ENCODE measurements at places on chromosomes 11 and 22. TPM values are rescaled to one million over a fixed set of nuclear protein-coding genes. Genes with fewer than 3 reads are reported as not detected.

DNA sequence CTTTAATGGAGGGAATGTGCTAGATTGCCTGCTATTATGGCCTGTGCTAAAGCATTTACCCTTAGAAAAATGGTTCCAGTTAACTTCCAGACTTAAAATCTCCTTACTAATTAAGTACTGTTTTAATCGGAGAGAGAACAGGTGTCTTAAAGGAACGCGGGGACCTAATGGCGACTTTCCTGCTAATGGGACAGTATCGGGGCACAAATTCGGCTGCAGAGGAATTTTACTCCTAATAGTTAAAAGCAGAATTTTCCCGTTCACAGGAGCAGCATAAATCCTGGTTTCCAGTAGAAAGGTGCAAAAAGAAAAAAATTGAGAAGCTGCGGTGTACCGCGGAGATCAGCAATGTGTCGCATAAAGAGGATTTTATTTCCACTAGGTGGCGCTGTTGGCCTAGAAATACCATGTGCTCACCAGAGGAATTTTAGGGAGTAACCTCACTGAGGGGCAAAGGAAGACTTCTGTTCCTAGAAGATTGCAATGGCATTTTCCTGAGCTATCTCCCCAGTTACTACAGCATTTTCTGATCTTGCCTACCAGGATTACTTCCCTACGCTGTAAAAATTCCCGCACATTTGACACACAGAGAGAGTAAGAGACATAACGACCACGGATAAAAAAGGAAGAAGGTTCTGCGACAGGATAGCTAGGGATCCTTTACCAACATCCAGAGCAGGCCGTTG, 44.5 kb downstream of the ZNF280B start:
- H3K4me1 ChIP-seq = no peaks in the 10 kb centered on the region
- H3K27ac ChIP-seq = no peak overlapping the region
- peaks cover 4% of the 10 kb centered on the region for H3K36me3 ChIP-seq
- peak; percentile 52 for DNase-seq
- H3K4me3 ChIP-seq = no peak overlapping the region

- H3K4me3 ChIP-seq = no peak overlapping the region
- DNase-seq = no peak
These were observed 6.3 kb downstream of the KCNJ1 start for GRCh38 chr11:128860571-128861361.

- no peak overlapping the region for H3K4me3 ChIP-seq
- no peaks in the 10 kb centered on the region for H3K27me3 ChIP-seq
- no peaks in the 10 kb centered on the region for H3K4me1 ChIP-seq
- H3K27ac ChIP-seq = no peak overlapping the region
These were observed 18.2 kb upstream of the OR10W1 start for GRCh38 chr11:58286249-58286648.

- no peak overlapping the region for H3K27ac ChIP-seq
- no peak overlapping the region for H3K4me3 ChIP-seq
- H3K36me3 ChIP-seq = peaks cover 27% of the 10 kb centered on the region
- peaks cover 15% of the 10 kb centered on the region for H3K4me1 ChIP-seq
- no peaks in the 10 kb centered on the region for H3K27me3 ChIP-seq
- no peak for DNase-seq
These were observed 10.0 kb downstream of the ARFGAP3 start for GRCh38 chr22:42847110-42847509.

GRCh38 chr11:27468209-27468994, 4.2 kb downstream of the LGR4 start:
- no peaks in the 10 kb centered on the region for H3K36me3 ChIP-seq
- no peak overlapping the region for H3K27ac ChIP-seq
- DNase-seq = no peak
- peaks cover 6% of the 10 kb centered on the region for H3K4me1 ChIP-seq

DNA sequence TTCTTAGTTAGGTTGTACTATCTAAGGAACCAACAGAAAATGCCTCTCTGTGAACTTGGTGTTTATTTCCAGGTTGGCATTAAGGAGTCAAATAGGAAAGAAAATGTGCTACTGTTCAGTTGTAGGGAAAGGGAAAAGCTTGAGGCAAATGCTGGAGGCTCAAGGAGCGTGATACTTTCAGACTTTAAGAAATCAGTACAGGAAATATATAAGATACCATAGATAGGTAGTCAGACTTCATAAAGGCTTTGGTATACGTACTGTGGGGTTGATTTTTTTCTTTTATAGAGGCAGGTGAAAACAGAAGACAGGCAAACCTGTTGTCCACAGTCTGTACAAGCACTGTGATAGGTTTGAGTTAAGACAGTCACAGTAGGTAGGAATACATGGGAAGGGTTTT, 30.8 kb downstream of the EP300 start:
- DNase-seq = no peak
- H3K36me3 ChIP-seq = peaks cover 56% of the 10 kb centered on the region
- no peak overlapping the region for H3K4me3 ChIP-seq
- H3K27me3 ChIP-seq = no peaks in the 10 kb centered on the region
- H3K27ac ChIP-seq = no peak overlapping the region
- peaks cover 10% of the 10 kb centered on the region for H3K4me1 ChIP-seq

GRCh38 chr11:2673871-2674471, 25.8 kb downstream of the KCNQ1OT1 start:
- no peaks in the 10 kb centered on the region for H3K4me1 ChIP-seq
- no peak overlapping the region for H3K4me3 ChIP-seq
- H3K36me3 ChIP-seq = no peaks in the 10 kb centered on the region
- H3K27me3 ChIP-seq = no peaks in the 10 kb centered on the region
- DNase-seq = no peak

GRCh38 chr11:10382518-10382917, 72.5 kb upstream of the AMPD3 start:
- no peak overlapping the region for H3K4me3 ChIP-seq
- H3K27ac ChIP-seq = no peak overlapping the region
- peaks cover 11% of the 10 kb centered on the region for H3K27me3 ChIP-seq

- peaks cover 41% of the 10 kb centered on the region for H3K36me3 ChIP-seq
- H3K4me1 ChIP-seq = peaks cover 3% of the 10 kb centered on the region
- H3K27me3 ChIP-seq = no peaks in the 10 kb centered on the region
- no peak overlapping the region for H3K27ac ChIP-seq
These were observed 7.0 kb upstream of the SIDT2 start for GRCh38 chr11:117171404-117172061.

GRCh38 chr22:46046299-46046685, 69.3 kb upstream of the WNT7B start:
- DNase-seq = no peak
- peaks cover 1% of the 10 kb centered on the region for H3K27me3 ChIP-seq
- peaks cover 18% of the 10 kb centered on the region for H3K4me1 ChIP-seq
- H3K4me3 ChIP-seq = no peak overlapping the region

DNA sequence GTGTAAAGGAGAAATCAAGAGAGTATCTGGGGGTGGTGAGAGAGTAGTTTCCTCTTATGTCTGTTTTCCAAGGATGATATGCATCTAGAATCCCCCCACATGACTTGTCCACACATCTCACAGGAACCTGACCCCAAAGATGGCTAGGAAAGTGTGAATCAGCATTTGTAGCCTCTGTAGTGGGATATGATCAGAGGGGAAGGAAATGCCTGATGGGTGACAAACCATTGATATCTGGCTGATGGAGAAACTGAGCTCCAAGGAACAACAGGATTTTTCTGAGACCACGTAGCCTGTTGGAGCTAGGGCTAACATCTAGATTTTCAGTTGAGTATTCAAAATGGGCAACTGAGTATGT, 369.4 kb downstream of the DDX10 start:
- no peak for DNase-seq
- no peak overlapping the region for H3K27ac ChIP-seq
- H3K4me1 ChIP-seq = no peaks in the 10 kb centered on the region
- H3K4me3 ChIP-seq = no peak overlapping the region
- no peaks in the 10 kb centered on the region for H3K36me3 ChIP-seq
- no peaks in the 10 kb centered on the region for H3K27me3 ChIP-seq

- peaks cover 69% of the 10 kb centered on the region for H3K4me1 ChIP-seq
- peaks cover 8% of the 10 kb centered on the region for H3K36me3 ChIP-seq
- no peak for DNase-seq
- peaks cover 2% of the 10 kb centered on the region for H3K27me3 ChIP-seq
These were observed 7.0 kb upstream of the GAB2 start for GRCh38 chr11:78424334-78425270.

DNA sequence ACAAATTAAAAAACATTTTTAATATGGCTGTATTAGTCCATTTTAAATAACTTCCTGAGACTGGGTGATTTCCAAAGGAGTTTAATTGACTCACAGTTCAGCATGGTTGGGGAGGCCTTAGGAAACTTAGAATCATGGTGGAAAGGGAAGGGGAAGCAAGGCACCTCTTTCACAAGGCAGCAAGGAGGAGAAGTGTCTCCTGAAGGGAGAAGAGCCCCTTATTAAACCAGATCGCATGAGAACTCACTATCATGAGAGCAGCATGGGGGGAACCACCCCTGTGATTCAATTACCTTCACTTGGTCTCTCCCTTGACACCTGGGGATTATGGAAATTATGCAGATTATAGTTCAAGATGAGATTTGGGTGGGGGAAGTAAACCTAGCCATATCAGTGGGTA, 488.6 kb downstream of the ETS1 start:
- H3K4me3 ChIP-seq = no peak overlapping the region
- DNase-seq = no peak
- H3K4me1 ChIP-seq = peaks cover 5% of the 10 kb centered on the region
- H3K27ac ChIP-seq = no peak overlapping the region

- H3K27ac ChIP-seq = no peak overlapping the region
- peaks cover 11% of the 10 kb centered on the region for H3K4me1 ChIP-seq
- H3K27me3 ChIP-seq = peaks cover 29% of the 10 kb centered on the region
- peak overlapping the region; percentile 53 for H3K4me3 ChIP-seq
These were observed 1.6 kb downstream of the DUSP8 start for GRCh38 chr11:1570531-1570895.

DNA sequence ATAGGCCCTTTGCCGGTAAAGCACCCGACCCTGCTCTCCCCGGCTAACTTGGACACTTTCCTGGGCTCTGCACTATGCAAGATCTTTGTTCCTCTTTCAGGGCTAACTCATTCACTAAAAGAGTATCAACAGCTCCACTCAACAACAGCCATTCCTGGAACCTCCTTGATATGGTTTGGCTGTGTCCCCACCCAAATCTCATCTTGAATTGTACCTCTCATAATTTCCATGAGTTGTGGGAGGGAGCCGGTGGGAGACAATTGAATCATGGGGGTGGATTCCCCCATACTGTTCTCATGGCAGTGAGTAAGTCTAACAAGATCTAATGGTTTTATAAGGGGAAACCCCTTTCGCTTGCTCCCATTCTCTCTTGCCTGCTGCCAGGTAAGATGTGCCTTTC, 330.0 kb downstream of the TENM4 start:
- no peak overlapping the region for H3K4me3 ChIP-seq
- no peaks in the 10 kb centered on the region for H3K36me3 ChIP-seq
- H3K4me1 ChIP-seq = no peaks in the 10 kb centered on the region
- H3K27ac ChIP-seq = no peak overlapping the region
- no peaks in the 10 kb centered on the region for H3K27me3 ChIP-seq

GRCh38 chr22:27723708-27724107, 77.8 kb downstream of the MN1 start:
- H3K27me3 ChIP-seq = peaks cover 2% of the 10 kb centered on the region
- H3K4me3 ChIP-seq = no peak overlapping the region
- H3K4me1 ChIP-seq = no peaks in the 10 kb centered on the region
- H3K27ac ChIP-seq = no peak overlapping the region
- no peak for DNase-seq

GRCh38 chr11:1491379-1491778, 4.8 kb upstream of the MOB2 start:
- no peak overlapping the region for H3K27ac ChIP-seq
- peaks cover 16% of the 10 kb centered on the region for H3K4me1 ChIP-seq
- H3K4me3 ChIP-seq = no peak overlapping the region
- no peak for DNase-seq

DNA sequence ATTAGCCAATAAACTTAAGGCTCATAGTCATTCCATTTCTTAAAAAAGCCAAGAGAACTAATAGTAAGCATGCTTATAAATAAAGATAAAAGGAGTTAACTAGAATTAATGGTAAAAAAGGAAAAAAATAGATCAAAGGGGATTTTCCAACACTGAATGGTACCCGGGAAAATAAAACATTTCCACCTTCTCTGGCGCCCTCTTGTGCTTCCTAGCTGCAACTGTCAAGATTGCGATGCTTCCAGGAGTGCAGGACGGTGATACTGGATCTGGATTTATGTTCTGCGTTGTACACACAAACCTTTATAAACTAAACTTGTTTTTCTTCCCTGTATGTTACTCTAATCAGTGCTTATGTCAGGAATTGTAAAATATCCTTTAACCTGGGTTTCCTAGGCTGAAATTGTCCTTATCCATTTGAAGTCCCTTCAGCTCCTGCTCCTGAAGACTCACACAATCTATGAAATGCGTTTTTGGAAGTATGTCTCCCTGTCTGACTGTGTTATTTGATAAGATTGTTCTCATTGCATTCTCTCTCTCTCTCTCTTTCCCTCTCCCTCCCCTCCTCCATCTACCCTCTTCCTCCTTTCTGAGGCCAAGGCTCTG, 9.6 kb upstream of the HTATIP2 start:
- peaks cover 7% of the 10 kb centered on the region for H3K27me3 ChIP-seq
- H3K4me3 ChIP-seq = no peak overlapping the region
- H3K4me1 ChIP-seq = peaks cover 3% of the 10 kb centered on the region

- DNase-seq = no peak
- H3K36me3 ChIP-seq = no peaks in the 10 kb centered on the region
- H3K4me1 ChIP-seq = peaks cover 5% of the 10 kb centered on the region
- peaks cover 3% of the 10 kb centered on the region for H3K27me3 ChIP-seq
- no peak overlapping the region for H3K27ac ChIP-seq
- no peak overlapping the region for H3K4me3 ChIP-seq
These were observed 327.0 kb upstream of the PLET1 start for GRCh38 chr11:112587664-112588063.

- no peak overlapping the region for H3K27ac ChIP-seq
- H3K27me3 ChIP-seq = no peaks in the 10 kb centered on the region
- peaks cover 27% of the 10 kb centered on the region for H3K4me1 ChIP-seq
- peaks cover 22% of the 10 kb centered on the region for H3K36me3 ChIP-seq
- DNase-seq = no peak
- H3K4me3 ChIP-seq = no peak overlapping the region
These were observed 31.8 kb downstream of the CAPN1 start for GRCh38 chr11:65213322-65214211.

DNA sequence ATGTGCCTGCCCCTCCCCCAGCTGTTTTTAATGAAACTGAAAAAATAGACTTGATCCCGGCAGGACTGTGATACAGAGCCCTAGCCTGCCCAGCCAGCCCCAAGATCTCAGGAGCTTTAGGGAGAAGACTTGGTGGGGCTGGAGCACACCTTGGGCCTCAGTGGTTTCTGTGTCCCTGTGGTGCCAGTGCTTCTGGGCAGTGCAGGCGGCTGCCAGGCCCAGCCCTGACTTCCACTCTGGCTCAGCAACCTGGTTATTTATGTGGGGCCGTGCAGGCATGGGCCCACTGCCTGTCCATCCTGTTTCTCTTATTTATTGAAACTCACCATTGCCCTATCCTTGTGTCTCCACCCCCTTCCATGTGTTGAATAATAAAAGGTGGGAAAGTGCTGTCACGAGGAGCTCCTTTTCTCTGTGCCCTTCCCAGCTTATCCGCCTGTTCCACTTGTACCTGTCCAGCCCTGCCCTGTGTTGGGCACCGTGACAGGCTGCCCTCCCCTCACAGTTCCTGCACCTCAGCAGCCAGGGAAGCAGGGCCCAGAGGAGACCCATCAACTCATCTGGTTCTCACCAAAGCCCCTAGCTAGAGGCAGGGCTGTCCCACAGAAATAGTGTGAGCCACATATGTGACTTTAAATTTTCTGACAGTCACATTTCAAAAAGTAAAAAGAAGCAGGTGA, 20.2 kb downstream of the RELT start:
- H3K36me3 ChIP-seq = peaks cover 28% of the 10 kb centered on the region
- no peak overlapping the region for H3K27ac ChIP-seq
- no peak for DNase-seq
- no peak overlapping the region for H3K4me3 ChIP-seq

The TPBGL gene
- 0.28 TPM for total RNA-seq

The OR51I1 gene
- not detected for total RNA-seq

The RBM4 gene
- total RNA-seq = 110 TPM

The OR6T1 gene
- not detected for total RNA-seq

The GAB2 gene
- 51.8 TPM for total RNA-seq
